ENCODE measurements at places on chromosomes 7 and 10. TPM values are rescaled to one million over a fixed set of nuclear protein-coding genes. Genes with fewer than 3 reads are reported as not detected.

EPHA1 gene
- total RNA-seq, result not detected

ACBD7 gene
- not detected for total RNA-seq

KAZALD1 gene
- 15.0 TPM for total RNA-seq

HOXA4 gene
- total RNA-seq, result 2.4 TPM

DKK1 gene
- 5.8 TPM for total RNA-seq

PRPS1L1 gene
- total RNA-seq, result not detected

MRPS17 gene
- total RNA-seq, result 8.7 TPM

SFXN2 gene
- 4.5 TPM for total RNA-seq

ZNF425 gene
- total RNA-seq, result 1.1 TPM

JCAD gene
- 15.9 TPM for total RNA-seq

BLOC1S2 gene
- total RNA-seq, result 29.7 TPM

HIP1 gene
- total RNA-seq, result 51.2 TPM

PCDH15 gene
- not detected for total RNA-seq

PODXL gene
- 102 TPM for total RNA-seq

FANK1 gene
- 0.95 TPM for total RNA-seq

OPN1SW gene
- total RNA-seq, result not detected

SIRT1 gene
- total RNA-seq, result 38.8 TPM

SPDYE8 gene
- total RNA-seq, result not detected

NAT16 gene
- total RNA-seq, result not detected

FOXI2 gene
- not detected for total RNA-seq

SMARCD3 gene
- 19.7 TPM for total RNA-seq

CALML5 gene
- not detected for total RNA-seq

CPEB3 gene
- total RNA-seq, result 6.1 TPM

SLC13A1 gene
- not detected for total RNA-seq

Data from omental fat pad (tissue), 4 donors.